ENCODE measurements at places on chromosomes 16 and 17.

DNA sequence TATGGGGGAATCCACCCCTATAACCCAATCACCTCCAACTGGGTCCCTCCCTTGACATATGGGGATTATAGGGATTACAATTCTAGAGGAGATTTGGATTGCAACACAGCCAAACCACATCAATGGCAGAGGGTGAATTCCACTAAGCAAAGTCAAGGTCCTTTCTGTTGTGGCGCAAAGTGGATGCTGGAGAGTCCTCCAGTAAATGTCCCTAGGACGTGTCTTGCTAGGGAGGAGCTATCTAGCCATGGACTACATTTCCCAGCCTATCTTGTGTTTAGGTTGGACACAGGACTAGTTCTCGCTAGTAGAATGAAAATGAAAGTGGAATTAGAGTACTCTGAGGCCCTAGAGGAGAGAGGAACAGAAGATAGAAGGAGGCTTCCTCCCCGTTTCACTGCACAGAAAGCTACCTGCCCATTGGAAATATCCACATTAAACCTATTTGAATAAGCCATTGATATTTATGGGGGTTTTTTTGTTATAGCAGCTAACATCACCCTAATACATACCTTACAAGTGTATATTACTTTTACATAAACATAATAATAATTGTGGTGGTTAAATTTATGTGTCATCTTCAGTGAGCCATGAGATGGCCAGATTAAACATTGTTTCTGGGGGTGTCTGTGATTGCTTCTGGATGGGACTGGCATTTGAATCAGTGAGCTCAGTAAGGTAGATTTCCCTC is 56.7 kb upstream of the ERCC4 start:
- H3K36me3 ChIP-seq: no peaks in the 10 kb centered on the region
- no peak for DNase-seq
- H3K4me1 ChIP-seq: no peaks in the 10 kb centered on the region
- H3K27me3 ChIP-seq: peaks cover 2% of the 10 kb centered on the region
- no peak overlapping the region for H3K4me3 ChIP-seq
- no peak overlapping the region for H3K27ac ChIP-seq

DNA sequence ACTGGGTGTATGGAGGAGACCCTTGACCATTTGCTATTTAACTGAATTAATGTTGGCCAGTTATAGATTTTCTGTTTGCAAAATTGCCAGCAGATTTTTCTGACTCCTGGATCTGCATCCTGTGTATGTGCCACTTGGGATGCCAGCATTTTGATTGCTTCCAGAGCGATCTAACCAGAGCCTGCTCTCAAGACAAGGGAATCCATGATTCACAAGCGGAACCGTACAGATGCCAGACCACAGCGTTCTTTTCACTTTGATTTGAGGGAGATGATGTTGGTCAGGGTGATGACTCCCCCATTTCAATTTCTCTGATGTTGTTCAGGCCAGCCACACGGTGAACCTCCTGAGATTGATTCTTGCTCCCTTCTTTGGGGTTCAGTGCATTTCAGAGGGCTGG is 228.7 kb downstream of the CDH13 start:
- no peaks in the 10 kb centered on the region for H3K27me3 ChIP-seq
- no peaks in the 10 kb centered on the region for H3K4me1 ChIP-seq
- no peak for DNase-seq
- no peak overlapping the region for H3K27ac ChIP-seq
- H3K4me3 ChIP-seq: no peak overlapping the region

DNA sequence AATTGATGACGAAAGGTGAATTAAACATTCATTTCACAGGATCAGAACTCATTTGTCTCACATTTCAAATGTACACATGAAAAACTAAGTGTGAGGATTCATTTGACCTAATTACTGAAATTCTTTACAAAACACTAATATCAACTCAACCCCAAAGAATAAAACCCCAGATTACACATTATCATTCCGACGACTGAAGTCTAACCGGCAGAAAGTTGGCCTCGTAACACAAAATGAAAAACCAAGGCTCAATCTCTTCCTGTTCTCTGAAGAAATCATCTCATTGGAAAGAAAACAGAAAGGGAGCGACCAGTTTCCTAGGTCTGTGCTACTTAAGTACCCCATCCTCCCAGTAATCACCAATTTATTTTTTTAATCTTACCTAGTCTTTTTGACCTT is 1.8 kb downstream of the JPT1 start:
- H3K36me3 ChIP-seq: no peaks in the 10 kb centered on the region
- DNase-seq: no peak
- H3K4me3 ChIP-seq: peak overlapping the region; percentile 85
- H3K4me1 ChIP-seq: peaks cover 20% of the 10 kb centered on the region
- peak overlapping the region; percentile 28 for H3K27ac ChIP-seq
- no peaks in the 10 kb centered on the region for H3K27me3 ChIP-seq

DNA sequence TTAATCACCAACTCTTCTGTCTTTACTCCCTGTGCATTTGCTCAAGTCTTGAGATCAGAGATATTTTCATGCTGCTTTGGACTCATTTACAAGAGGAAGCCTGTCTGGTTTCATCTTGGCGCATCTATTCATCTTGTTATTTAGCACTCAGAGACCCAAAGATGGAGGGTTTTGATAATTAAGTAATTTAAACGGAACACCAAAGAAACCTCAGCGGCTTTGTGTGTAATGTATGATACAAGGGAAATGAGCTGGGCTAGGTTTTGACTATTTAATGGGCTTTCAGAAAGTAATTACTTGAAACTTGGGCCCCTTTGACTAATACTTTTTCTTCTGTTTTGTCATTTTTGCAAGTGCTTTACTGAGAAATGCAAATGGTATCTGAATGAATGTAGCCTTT is 66.2 kb upstream of the CACNG3 start:
- H3K27me3 ChIP-seq: no peaks in the 10 kb centered on the region
- no peak overlapping the region for H3K27ac ChIP-seq
- no peak overlapping the region for H3K4me3 ChIP-seq
- no peak for DNase-seq

DNA sequence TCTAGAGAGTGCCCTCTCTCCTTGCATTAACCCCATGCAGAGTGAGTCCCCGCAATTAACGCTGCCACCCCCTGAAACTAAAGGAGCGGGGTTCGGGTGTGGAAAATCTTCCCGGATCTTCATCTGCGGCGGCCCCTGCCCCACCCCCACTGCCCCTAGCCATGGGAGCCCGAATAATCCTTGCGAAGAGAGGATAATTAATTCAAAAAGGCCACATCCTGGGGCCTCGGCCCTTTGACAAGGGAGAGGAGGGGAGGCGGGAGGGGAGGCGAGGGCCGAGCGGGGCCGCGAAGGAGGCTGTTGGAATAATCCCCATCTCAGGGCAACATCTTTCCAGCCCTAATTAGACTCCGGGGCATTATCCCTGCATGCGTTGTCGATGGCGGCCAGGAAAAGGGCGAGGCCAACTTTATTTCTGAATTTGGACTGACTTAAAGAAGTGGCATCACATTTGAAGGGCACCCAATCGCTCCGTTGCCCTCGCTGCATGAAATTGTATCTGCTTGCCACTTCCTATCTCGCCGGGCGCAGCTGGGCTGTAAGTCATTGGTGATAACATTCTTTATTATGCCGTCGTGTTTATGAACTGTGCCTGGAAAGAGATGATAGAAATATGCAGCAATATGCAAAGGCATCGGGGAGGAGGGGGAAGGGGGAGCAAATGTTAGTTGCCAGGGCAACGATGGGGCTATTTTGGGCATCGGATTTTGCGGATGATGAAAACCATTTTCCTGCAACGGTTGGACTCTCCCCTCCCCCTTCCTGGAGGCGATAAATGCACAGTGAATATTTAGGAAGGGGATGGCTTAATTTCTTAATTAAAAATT is 387.1 kb upstream of the TNRC6C start:
- peaks cover 9% of the 10 kb centered on the region for H3K4me1 ChIP-seq
- H3K4me3 ChIP-seq: peak overlapping the region; percentile 34
- no peak overlapping the region for H3K27ac ChIP-seq
- no peaks in the 10 kb centered on the region for H3K36me3 ChIP-seq
- H3K27me3 ChIP-seq: no peaks in the 10 kb centered on the region
- peak; percentile 23 for DNase-seq

DNA sequence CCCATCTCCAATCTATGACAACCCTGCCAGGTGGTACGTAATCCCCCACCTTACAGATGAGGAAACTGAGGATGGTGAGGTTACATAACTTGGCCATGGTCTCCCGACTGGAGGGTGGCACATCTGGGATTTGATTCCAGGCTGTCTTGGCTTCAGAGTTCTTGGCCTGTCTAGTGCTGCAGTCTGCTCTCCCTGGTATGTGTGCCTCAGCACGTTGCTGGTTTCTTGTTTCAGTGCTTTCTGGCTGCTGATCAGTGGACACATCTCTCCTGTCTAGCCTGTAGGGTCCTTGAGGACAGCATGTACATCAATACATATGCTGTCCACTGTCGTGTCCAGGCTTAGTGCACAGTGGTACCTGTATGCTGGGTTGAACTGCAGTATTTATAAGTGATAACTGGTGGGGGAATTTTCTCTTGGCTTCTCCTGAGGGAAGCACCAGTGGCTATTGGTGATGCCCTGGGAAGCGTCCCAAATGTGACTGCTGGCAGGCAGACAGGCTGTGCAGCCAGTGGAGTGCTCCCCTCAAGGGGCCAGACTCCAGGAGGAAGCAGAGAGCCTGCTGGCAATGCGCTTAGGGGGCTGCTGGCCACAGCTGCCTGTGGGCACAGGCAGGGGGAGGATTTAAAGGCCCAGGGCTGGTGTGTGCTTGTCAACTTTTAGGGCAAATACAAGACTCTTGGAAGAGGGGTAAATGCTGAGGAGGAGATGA is 14.4 kb downstream of the CTRL start:
- H3K27ac ChIP-seq: no peak overlapping the region
- peaks cover 5% of the 10 kb centered on the region for H3K4me1 ChIP-seq
- H3K4me3 ChIP-seq: no peak overlapping the region
- no peaks in the 10 kb centered on the region for H3K36me3 ChIP-seq
- H3K27me3 ChIP-seq: no peaks in the 10 kb centered on the region

- H3K4me1 ChIP-seq: peaks cover under 1% of the 10 kb centered on the region
- DNase-seq: no peak
- H3K4me3 ChIP-seq: no peak overlapping the region
- H3K36me3 ChIP-seq: peaks cover 71% of the 10 kb centered on the region
- H3K27ac ChIP-seq: no peak overlapping the region
These were observed 18.6 kb downstream of the GGA2 start for GRCh38 chr16:23491490-23492391.

- no peak overlapping the region for H3K27ac ChIP-seq
- no peak for DNase-seq
- no peak overlapping the region for H3K4me3 ChIP-seq
- peaks cover 14% of the 10 kb centered on the region for H3K4me1 ChIP-seq
- H3K27me3 ChIP-seq: no peaks in the 10 kb centered on the region
These were observed 3.2 kb upstream of the CDK5RAP3 start for GRCh38 chr17:47967607-47968252.

GRCh38 chr17:17812211-17813054 is 24.4 kb downstream of the SREBF1 start:
- no peaks in the 10 kb centered on the region for H3K27me3 ChIP-seq
- peaks cover 7% of the 10 kb centered on the region for H3K4me1 ChIP-seq
- H3K4me3 ChIP-seq: no peak overlapping the region
- H3K27ac ChIP-seq: no peak overlapping the region
- DNase-seq: peak; percentile 75
- H3K36me3 ChIP-seq: peaks cover 5% of the 10 kb centered on the region

DNA sequence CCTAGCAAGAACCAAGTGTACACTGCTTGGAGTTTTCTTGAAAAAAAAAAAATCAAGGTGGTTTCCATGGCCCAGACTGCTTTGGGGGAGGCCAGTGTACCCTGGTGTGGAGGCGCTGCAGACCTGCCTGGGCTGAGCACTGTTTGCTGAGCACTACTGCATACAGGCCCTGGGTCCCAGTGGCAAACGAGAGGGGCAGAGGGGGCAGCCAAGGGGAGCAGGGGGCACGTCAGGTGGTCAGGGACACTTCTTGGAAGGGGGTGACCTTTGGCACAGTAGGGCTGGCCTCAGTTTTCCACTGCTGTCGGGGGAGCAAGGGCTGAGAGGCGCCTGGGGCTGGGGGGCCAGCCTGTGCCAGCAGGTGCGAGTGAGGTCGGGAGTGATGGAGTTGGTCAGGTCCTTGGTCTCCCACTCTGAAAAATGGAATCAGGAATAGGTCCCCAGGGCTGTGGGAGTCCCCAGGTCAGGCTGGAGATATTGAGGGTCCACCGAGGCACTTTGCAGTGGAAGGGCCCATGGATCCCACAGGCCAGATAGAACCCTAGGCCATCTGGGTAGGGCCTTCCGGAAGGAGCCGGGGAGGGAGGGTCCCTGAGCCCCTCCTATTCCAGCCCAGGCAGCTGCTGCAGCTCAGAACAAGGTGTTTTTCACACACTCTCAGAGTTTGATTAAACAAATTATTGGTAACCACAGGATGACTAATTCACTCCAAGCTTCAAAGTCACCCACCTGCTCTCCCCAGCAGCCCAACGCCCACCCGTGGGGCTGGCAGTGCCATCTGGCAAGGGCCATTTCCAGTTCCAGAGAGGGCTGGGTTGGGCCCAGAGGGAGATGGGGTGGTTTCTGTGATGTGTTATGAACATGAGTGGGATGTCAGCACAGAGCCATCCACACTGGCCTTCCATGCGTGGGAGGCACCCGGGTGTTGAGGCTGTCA is 3.5 kb downstream of the ZFPM1 start:
- H3K27me3 ChIP-seq: no peaks in the 10 kb centered on the region
- peaks cover 57% of the 10 kb centered on the region for H3K4me1 ChIP-seq
- peak overlapping the region; percentile 79 for H3K27ac ChIP-seq
- no peaks in the 10 kb centered on the region for H3K36me3 ChIP-seq
- peak overlapping the region; percentile 65 for H3K4me3 ChIP-seq
- DNase-seq: peak; percentile 40

DNA sequence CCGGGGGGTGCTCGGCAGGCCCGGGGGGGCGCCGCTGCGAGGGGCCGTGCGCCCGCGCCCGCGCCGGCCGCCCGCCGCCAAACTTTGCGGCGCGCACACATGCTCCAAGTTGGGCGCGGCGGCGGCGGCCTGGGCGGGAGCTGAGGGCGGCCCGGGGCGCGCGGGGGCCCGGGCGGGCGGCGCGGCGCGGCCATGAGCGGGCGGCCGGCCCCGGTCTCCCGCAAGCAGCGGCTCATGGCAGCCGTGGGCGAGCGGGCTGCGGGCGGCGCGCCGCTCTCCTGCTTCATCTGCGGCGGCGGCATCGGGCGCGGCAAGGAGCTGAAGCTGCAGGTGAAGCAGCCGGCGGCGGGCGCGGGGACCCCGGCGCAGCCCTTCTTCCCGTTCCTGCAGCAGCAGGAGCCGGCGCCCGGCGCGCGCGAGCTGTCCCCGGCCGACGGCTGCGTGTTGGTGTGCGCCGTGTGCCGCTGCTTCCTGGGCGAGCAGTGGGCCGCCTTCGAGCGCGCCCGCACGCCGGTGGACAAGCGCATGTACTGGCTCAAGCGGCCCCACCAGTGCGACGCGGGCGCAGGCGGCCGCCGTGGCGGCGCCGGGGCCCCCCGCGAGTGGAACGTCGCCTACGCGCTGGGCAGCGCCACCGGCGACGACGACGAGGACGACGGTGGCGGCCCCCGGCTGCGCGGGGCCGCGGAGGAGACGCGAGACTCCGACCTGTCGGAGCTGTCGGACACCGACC is 57.2 kb upstream of the CIBAR2 start:
- no peak for DNase-seq
- H3K36me3 ChIP-seq: no peaks in the 10 kb centered on the region
- H3K4me3 ChIP-seq: no peak overlapping the region
- H3K27me3 ChIP-seq: peaks cover 5% of the 10 kb centered on the region
- H3K27ac ChIP-seq: no peak overlapping the region

GRCh38 chr17:61458000-61458399 is 5.8 kb downstream of the TBX4 start:
- H3K27ac ChIP-seq: no peak overlapping the region
- H3K4me1 ChIP-seq: peaks cover 5% of the 10 kb centered on the region
- no peaks in the 10 kb centered on the region for H3K36me3 ChIP-seq
- DNase-seq: no peak
- no peak overlapping the region for H3K4me3 ChIP-seq

GRCh38 chr17:20284570-20285295 is 182.6 kb downstream of the LGALS9B start:
- H3K4me3 ChIP-seq: no peak overlapping the region
- H3K27me3 ChIP-seq: no peaks in the 10 kb centered on the region
- DNase-seq: no peak

All from CD8-positive, alpha-beta memory T cell (primary cell).